HFFc6 (cell line): ENCODE measurements at places on chromosomes 7 and 10. TPM values are rescaled to one million over a fixed set of nuclear protein-coding genes. Genes with fewer than 3 reads are reported as not detected.

NUDT13 gene
- 1.7 and 2.3 TPM in 2 replicates for total RNA-seq

CLRN3 gene
- total RNA-seq, result not detected in 3 replicates

SPDYE16 gene
- total RNA-seq, result 0.09 TPM in 1 of 3 replicates, not detected in the others

DNA sequence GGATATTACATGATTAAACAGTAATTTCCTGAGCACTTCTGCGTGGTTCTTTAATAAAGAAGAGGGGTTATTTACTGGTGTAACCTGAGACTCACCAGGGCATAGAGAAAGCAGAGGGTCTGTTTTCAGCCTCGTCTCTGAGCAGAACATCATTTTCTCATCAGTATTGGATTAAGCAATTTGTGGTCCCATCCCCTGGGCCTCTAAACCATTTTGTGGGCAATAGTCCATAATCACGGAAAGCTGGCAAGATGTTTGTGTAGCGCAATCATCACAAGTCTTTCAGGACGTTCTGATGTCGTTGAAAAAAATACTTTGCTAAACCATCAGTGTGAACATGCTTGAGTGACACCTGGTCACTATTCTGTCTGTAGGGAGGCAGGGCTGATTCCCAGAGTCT is 37.1 kb upstream of the SEC61G start:
- no peak overlapping the region for H3K4me3 ChIP-seq
- H3K27ac ChIP-seq, result no peak overlapping the region
- no peaks in the 10 kb centered on the region for H3K36me3 ChIP-seq
- H3K4me1 ChIP-seq, result peaks cover 14% of the 10 kb centered on the region
- DNase-seq, result no peak

DNA sequence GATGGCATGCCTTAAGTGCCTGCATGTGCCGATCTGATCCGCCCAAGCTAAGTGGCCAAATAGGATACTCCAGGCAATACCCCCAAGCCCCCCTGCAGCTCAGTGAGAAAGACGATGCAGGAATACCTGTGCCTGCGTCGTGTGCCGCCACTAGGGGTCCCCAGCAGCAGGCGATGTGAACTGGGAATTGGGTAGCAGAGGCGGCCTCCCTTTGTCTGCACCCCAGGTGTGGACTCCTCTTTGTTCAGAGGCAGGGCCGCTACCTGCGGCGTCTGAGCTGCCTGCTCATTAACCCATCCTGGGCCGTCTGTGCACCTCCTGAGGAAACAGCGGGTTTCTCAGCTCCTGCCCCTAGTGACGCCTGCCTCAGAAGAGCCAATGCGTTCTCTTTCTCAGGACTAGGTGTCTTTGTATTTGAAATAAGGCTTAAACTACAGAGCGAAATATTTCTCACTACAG is 4.8 kb upstream of the CHN2 start:
- no peak for DNase-seq
- no peaks in the 10 kb centered on the region for H3K4me1 ChIP-seq
- H3K27me3 ChIP-seq, result peaks cover 25% of the 10 kb centered on the region
- H3K27ac ChIP-seq, result no peak overlapping the region
- no peaks in the 10 kb centered on the region for H3K36me3 ChIP-seq
- H3K4me3 ChIP-seq, result no peak overlapping the region

ZNF488 gene
- 0.07 TPM in 1 of 3 replicates, not detected in the others for total RNA-seq

SDK1 gene
- total RNA-seq, result not detected in 3 replicates

DNA sequence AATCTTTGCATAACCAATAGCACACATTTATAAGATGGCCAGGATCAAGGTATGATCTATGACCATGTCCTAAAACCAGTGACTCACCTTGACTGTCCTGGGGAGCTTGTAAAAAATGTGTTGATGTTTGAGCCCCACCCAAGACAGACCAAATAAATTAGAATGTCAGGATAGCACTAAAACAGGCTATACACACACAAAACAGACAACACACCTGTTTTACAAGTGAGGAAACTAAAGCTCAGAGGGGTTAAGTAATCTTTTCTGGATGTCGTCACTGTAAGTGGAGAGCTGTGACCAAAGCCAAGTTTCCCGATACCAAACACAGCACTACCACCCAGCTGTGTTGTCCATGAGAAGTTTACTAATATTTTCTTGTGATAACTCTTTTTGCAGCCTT is 84.5 kb downstream of the AVL9 start:
- no peak overlapping the region for H3K4me3 ChIP-seq
- H3K27me3 ChIP-seq, result no peaks in the 10 kb centered on the region
- no peak for DNase-seq
- peaks cover 41% of the 10 kb centered on the region for H3K36me3 ChIP-seq
- H3K4me1 ChIP-seq, result peaks cover 37% of the 10 kb centered on the region

- H3K27me3 ChIP-seq, result no peaks in the 10 kb centered on the region; the same call in 1 of the 2 replicates
- H3K4me1 ChIP-seq, result peaks cover 43% of the 10 kb centered on the region; the same call in 1 of the 2 replicates
Observed at GRCh38 chr10:108791030-108791429, 1132.3 kb downstream of the XPNPEP1 start.

HTR5A gene
- not detected in 3 replicates for total RNA-seq

DNA sequence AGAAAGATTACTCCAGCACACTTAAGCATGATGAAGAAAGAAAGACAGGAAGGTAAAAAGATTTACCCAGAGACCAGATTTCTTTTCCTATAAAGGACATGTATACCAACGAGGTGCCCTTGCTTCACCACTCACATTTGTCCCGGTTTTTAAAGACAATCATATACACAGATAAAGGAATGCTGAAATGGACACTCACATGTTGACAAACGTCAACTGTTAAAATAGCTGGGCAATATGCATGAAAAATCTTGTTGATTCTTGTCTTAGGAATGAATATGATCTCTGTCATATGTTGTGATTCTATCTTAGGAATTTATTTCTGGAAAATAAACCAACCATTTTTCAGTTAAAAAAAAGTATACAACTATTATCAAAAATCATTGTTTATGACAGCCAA is 158.2 kb downstream of the SRPK2 start:
- no peaks in the 10 kb centered on the region for H3K27me3 ChIP-seq
- no peak overlapping the region for H3K4me3 ChIP-seq
- peaks cover 18% of the 10 kb centered on the region for H3K4me1 ChIP-seq
- no peak overlapping the region for H3K27ac ChIP-seq

- peaks cover 36% of the 10 kb centered on the region for H3K4me1 ChIP-seq
- DNase-seq, result no peak
- no peak overlapping the region for H3K4me3 ChIP-seq
- H3K36me3 ChIP-seq, result no peaks in the 10 kb centered on the region
- peaks cover 4% of the 10 kb centered on the region for H3K27me3 ChIP-seq
- no peak overlapping the region for H3K27ac ChIP-seq
Observed at GRCh38 chr10:86651631-86652331, 2.6 kb upstream of the OPN4 start.

DNA sequence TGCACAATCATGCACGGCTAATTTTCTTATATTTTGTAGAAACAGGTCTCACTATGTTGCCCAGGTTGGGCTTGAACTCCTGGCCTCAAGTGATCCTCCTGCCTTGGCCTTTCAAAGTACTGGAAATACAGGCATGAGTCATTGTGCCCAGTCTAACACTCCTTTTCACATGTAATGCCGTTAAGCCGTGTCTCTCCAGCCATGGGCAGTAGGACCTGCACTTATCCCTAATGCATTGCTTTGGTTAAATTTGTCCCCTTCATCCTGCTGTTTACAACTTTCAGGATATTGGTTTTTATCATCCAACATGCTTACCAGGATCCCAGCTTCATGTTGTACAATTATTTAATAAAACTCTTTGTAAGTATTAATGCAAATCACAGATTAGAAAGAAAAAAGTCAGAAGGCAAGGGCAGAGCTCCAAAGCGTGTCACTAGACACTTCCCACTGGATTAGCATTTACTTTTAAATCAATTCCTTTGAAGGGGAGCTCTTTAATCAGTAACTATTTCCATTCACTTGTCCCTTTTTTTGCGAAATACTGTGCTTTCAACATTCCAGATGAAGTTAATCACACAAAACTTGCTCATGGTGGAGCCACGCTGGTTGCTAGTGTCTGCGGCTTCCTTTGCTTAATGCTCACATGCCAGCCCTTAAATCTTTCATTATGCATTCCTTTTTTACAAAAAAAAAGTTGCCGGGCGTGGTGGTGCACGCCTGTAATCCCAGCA is 256.0 kb upstream of the AUTS2 start:
- no peak overlapping the region for H3K4me3 ChIP-seq
- no peaks in the 10 kb centered on the region for H3K4me1 ChIP-seq
- 0 out of 2 replicates have a peak, but pooled peaks cover 3% of the 10 kb centered on the region for H3K36me3 ChIP-seq
- H3K27ac ChIP-seq, result no peak overlapping the region

DNA sequence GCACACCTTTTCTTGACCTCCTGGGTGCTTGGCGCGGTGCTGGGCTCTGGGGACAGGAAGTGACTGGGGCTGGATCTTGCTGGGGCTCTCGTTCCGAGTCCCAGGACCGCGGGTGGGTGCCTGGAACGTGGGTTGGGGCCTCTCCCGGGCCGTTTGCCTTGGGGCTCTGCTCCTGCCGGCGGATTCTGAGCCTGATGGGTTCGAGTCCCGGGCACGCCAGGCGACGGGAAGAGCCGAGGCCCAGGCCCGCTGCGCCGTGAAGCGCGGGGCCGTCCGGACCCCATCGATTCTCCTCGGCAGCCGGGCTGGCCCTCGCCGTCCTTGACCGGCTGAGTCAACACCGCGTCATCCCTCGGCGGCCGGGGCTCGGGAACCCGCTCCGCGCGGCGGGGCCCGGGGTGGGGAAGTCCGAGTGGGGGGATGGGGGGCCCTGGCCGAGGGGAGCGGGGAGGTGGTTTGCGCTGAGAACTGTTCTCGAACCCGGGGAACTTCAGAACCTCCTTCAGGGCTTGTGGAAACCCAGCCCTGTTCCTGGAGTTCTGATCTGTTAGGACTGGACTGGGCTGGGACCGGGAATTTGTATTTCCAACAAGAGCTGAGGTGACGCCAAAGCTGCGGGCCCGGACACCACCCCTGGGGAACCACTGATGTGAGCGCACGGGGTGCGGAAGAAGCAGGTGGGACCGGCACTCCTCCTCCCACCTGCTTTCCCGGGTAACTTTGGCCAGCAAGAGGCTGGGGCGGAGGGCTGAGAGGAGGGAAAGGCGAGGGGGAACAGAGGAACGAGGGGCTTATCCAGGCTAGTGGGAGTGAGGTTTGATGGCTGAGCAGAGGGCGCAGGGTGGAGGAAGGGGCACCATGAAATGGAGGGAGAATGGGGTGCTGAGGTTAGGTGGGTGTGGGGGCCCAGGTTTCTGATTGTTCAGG is 6.2 kb downstream of the HHEX start:
- peak overlapping the region; percentile 79 for H3K27ac ChIP-seq
- DNase-seq, result peak; percentile 25
- H3K4me1 ChIP-seq, result peaks cover 55% of the 10 kb centered on the region
- peak overlapping the region; percentile 83 for H3K4me3 ChIP-seq
- peaks cover 4% of the 10 kb centered on the region; the same call in 1 of the 2 replicates for H3K36me3 ChIP-seq

CFAP43 gene
- total RNA-seq, result not detected in 3 replicates

DNA sequence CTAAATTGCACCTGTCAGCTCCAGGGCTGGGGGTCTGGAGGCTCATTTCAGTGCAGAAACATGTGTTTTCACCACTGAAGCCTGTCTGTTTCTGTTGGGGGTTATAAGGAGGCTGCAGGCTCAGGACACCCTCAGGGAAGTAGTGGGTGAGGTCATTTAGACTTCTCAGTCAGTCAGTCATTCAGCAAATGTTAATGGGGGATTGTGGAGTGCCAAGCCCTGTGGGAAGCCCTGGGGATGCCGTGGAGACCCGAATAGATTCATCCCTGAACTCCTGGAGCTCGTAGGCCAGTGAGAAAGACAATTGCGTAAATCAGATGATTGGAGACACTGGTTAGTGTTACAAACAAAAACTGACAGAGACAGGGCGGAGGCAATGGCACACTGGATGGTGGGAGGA is 19.2 kb downstream of the LHPP start:
- no peak overlapping the region for H3K27ac ChIP-seq
- peaks cover 2% of the 10 kb centered on the region; the same call in 1 of the 2 replicates for H3K36me3 ChIP-seq
- no peaks in the 10 kb centered on the region for H3K4me1 ChIP-seq
- no peak for DNase-seq
- H3K27me3 ChIP-seq, result no peaks in the 10 kb centered on the region

DNA sequence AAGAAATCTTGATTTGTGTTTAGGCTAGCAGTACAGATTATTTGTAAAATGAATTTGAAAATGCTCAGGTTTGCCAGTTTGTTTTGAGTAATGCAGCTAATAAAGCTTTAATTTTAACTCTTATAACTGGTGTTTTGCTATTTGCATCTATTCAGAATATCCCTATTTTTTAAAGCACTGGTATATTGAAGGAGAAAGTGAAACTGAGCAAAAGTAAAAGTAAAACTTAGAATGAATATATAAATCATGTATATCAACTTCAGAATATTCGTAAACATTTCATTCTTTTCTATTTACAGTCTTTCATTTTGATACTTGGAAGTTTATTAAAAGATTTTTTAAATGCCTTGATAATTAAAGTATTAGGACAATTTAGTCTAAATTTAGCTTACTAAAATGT is 26.2 kb downstream of the TASOR2 start:
- H3K4me1 ChIP-seq, result peaks cover 24% of the 10 kb centered on the region
- H3K27me3 ChIP-seq, result no peaks in the 10 kb centered on the region
- H3K36me3 ChIP-seq, result peaks cover 3% of the 10 kb centered on the region; the same call in 1 of the 2 replicates
- DNase-seq, result no peak
- no peak overlapping the region for H3K4me3 ChIP-seq

GRCh38 chr7:85734823-85735222 is 548.0 kb upstream of the SEMA3D start:
- H3K4me3 ChIP-seq, result no peak overlapping the region
- no peak overlapping the region for H3K27ac ChIP-seq
- peaks cover 5% of the 10 kb centered on the region for H3K27me3 ChIP-seq
- peaks cover 6% of the 10 kb centered on the region; the same call in 1 of the 2 replicates for H3K4me1 ChIP-seq
- DNase-seq, result no peak

- peaks cover 36% of the 10 kb centered on the region for H3K4me1 ChIP-seq
- no peak overlapping the region for H3K27ac ChIP-seq
- 0 out of 2 replicates have a peak, but pooled peaks cover 4% of the 10 kb centered on the region for H3K36me3 ChIP-seq
- no peaks in the 10 kb centered on the region; the same call in 1 of the 2 replicates for H3K27me3 ChIP-seq
Observed at GRCh38 chr7:102721-103120, 89.7 kb upstream of the FAM20C start.

TMEM130 gene
- total RNA-seq, result 8.2 and 12.1 TPM in 2 replicates

- no peaks in the 10 kb centered on the region for H3K36me3 ChIP-seq
- DNase-seq, result no peak
- no peaks in the 10 kb centered on the region for H3K4me1 ChIP-seq
- H3K27ac ChIP-seq, result no peak overlapping the region
Observed at GRCh38 chr7:122200888-122201287, 56.8 kb upstream of the AASS start.

DNA sequence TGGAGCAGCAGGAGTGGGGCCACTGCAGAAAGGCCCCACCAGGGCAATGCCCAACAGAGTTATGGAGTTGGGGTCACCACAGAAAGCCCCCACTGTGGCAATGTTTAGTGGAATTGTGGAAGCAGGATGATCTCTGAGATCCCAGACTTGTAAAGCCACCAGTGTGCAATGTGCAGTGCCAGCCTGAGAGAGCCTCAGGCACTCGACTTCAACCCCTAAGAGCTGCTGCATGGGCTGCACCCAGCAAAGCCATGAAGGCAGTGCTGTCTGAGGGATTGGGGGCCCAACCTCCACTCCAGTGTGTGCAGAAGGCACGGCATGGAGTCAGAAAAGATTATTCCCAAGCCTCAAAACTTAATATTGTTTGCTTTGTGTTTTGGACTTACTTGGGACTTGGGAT is 20.4 kb downstream of the SAMD9 start:
- H3K36me3 ChIP-seq, result peaks cover 6% of the 10 kb centered on the region
- H3K4me1 ChIP-seq, result no peaks in the 10 kb centered on the region
- no peak overlapping the region for H3K4me3 ChIP-seq
- DNase-seq, result no peak
- H3K27ac ChIP-seq, result no peak overlapping the region
